DMS79 (cell line): ENCODE measurements at places on chromosomes 16 and 17.

DNA sequence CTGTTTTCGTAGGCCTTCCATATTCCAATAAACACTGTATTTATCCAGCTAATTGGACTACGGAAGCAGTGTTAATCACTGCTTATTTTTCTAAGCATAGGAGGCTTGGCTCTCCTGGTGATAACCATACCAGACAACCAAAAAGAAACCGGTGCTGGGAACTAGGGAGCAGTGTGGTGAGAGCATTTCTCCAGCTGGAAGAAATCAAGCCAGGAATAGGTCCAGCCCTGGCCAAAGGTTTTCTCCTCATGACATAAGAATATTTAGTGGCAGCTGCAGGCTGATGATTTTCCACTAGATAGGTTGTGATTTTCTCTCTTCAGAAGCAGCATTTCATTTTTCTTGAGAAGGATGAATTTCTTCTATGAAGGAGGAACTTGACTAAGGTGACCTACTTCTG, 141.5 kb downstream of the TRIM37 start:
- DNase-seq = no peak

GRCh38 chr17:39952680-39953470, 9.9 kb upstream of the GSDMA start:
- DNase-seq = peak; percentile 94

GRCh38 chr17:28700830-28701492, 10.7 kb downstream of the PROCA1 start:
- DNase-seq = no peak

DNA sequence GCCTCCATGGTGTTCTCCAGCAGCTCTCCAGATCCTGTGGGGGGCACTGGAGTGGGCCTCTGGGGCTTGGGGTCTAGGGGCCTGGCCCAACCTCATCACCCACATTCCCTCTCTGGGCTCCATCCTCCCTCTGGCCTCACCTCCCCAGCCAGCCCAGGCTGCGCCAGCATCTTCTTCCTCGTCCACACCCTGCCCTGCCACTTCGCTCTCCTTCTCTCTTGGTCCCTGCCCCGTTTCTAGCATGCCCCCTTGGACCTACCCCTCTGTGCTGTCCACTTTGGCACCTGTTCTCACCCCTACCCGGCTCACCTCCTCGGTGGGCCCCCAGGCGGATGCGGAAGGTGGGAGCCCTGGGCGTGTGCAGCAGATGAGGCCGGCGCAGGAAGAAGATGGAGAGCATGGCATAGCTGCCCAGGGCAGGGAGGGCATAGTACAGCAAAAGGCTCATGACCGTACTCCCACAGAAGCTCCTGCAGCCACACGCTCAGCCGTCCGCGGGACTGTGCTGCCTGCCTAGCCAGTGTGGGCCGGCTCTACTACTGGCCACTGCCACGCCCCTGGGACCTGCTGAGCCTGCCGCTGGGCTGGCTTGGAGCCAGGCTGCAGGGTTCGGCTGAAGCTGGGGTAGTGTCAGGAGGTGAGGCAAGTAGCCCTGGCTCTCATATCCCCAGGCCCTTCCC, at the start of gene GDPD3:
Gene GDPD3 (minus strand): TSS at position 507 of the 680 bp plus-strand sequence. CDS start 59 bp downstream, at position 448.
- no peak for DNase-seq

DNA sequence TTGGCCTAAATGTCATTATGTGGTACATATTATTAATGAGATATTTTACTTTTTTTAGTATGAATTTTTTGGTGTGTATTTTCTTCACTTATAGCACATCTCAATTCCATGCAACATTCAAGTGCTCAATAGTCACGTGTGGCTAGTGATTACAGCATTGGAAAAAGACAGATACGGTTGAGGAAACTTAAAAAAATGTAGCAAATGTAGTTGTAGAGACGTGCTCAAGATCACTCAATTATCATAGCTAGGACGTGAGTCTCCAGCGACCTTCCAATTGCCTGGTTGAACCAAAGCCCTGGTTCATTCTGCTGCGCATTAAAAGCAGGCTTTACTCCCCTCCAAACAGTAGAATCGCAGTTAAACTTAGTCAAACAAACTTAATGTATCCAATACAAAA, 1.2 kb upstream of the LIG3 start:
- DNase-seq = no peak

- DNase-seq = no peak
Measured at GRCh38 chr17:1898332-1898731, 68.5 kb downstream of the RPA1 start.

- no peak for DNase-seq
Measured at GRCh38 chr17:74079537-74080300, 123.8 kb upstream of the RPL38 start.

GRCh38 chr17:393806-394717, 41.5 kb upstream of the RPH3AL start:
- DNase-seq = no peak

DNA sequence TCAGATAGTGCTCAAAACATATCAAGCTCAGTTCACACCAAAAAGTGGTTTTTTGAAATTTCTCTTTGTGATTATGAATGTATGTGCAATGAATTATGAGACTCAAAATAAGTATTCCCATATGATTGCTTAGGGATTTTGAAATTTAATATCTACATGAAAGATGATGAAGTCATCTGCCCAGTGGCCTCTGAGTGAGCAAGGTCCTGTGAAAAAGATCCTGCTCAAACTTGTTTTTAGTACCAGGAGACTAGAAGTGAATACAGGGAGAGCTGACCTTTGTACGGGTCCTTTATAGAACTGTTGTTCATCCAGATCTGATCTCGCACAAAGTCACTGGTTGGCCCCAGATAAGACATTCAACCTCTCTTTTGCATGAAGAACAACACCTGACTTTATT, 151.9 kb upstream of the MAF start:
- DNase-seq = no peak

- DNase-seq = no peak
Measured at GRCh38 chr16:57886427-57886826, 84.1 kb upstream of the KIFC3 start.

DNA sequence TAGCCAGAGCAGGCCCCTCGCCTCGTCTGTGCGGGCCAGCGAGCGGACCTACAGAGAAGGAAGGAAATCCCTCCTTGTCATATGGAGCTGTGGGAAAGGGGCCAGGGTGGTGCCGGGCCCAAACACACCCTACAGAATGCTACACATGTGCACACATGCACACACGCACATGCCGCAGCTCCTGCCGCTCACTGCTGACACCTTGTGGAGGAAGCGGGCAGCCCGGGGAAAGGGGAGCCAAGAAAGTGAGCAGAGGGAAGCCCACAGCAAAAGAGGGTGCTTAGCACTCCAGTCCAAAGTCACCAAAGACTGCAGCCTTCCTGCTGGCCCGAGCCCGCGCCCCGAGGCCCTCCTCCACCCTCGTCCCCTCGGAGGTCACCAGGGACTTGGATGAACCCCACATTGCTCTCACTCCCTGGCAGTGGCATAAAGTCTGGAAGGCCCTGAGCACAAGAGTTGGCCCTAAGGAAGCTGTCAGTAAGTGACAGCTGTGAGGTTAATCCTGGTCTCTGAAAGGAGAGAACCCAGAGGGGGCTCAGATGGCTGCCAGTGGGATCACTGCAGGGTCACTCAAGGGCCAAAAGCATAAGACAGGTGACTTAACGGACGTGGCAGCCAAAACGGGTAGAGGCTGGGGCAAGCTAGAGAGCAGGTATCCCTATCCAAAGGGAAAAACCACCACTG, 68.2 kb downstream of the MYO18A start:
- DNase-seq = no peak

DNA sequence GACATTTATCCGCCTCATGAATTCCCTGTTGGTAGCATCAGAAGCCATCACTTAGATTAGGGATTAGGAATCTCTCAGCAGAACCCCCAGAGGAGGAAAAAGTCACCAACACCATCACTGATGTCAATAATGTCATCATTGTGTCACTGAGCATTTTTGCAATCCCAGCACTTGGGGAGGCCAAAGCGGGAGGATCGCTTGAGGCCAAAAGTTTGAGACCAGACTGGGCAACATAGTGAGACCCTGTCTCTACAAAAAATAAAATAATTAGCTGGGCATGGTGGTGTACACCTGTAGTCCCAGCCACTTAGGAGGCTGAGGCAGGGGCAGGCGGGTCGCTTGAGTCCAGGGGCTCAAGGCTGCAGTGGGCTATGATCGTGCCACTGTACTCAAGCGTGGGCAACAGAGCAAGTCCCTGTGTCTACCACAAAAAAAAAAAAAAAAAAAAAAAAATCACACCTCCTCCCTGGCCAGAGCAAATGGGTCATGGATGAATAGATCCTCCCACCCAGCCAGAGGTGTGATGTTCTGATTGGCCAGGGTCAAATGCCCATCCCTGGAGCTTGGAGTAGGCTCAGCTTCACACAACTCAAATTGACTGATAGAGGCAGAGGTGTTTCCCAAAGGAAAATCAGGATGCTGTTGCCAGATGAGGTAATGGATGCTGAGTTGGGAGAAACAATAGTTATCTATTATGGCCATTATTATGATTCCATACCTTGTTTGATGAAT, 31.6 kb downstream of the VWA3A start:
- no peak for DNase-seq
